ENCODE measurements at places on chromosomes 2 and 18. TPM values are rescaled to one million over a fixed set of nuclear protein-coding genes. Genes with fewer than 3 reads are reported as not detected.

Gene MGAT4A
- polyA plus RNA-seq = 3.8 TPM

Gene OSBPL6
- polyA plus RNA-seq = 6.2 TPM

DNA sequence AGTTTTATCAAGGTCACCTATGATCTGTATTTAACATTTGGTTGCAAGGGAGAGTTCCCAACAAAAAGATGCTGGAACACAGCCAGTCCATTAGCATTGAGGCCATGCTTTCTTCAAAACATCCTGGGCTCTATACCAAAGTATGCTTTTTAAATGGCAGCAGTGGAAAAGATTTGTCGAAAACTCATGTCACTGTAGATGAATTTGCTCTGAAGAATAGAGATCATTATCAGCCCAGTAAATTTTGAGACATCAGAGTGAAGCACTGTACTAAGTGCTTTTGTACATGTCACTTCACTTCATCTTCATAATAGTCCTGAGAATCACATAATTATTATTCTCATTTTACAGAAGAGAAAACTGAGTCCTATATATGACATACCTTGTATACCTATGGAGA, 189.8 kb downstream of the CAMKMT start:
- no peak for DNase-seq

GRCh38 chr2:241798631-241799521, 10.1 kb upstream of the NEU4 start:
- no peak for DNase-seq

GRCh38 chr18:79690586-79691482, 11.2 kb downstream of the CTDP1 start:
- DNase-seq = no peak

DNA sequence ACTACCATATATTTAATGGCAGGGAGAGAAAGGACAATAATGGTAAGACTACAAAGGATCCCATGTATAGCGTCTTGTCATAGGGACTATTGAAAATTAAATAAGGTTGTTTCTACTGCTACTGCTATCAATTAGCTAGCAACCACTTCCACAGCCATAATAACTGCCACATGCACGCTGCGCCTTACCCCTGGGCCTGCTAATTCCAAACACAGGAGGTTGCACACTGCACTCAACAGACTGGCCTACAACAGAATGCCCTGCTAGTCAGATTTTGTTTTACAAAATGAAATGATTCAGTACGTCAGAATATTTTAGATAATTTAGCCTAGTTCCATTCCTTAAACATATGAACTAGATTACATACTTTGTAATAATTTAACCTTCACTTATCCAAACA, 121.0 kb upstream of the SMAD7 start:
- no peak for DNase-seq

DNA sequence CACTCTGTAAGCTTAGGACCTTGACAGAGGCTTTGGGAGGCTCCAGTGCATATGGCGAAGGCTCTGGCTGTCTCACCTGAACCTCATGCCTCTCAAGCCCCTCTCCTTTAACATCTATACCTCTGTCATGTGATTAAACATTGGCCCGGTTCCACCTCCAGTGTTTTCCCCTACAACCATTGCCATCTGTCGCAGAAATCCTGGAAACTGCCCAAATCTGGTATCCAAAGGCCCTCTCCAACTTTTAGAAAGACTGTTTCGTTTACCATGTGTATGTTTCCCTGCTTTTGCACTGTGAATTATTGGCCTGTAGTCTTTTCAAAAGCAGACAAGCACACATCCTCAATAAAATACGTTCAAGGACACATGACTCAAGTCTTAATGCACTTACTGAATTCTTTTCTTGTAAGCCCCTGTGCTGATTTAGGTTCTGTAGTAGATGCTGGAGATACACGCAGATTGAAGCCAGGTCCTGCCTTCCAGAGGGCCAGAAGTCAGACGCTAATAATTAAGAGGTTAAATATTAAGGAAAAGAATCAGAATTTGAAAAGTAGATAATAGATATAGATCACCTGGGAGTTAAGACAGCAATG, 386.4 kb upstream of the SLC14A2 start:
- DNase-seq = no peak

Data from forelimb muscle (tissue), 1 donor.